CD8-positive, alpha-beta memory T cell (primary cell): ENCODE measurements at places on chromosomes 7 and 10. TPM values are rescaled to one million over a fixed set of nuclear protein-coding genes. Genes with fewer than 3 reads are reported as not detected.

GRCh38 chr10:130363899-130364445, 227.8 kb downstream of the GLRX3 start:
- no peak for DNase-seq
- H3K27ac ChIP-seq, result no peak overlapping the region
- H3K4me1 ChIP-seq, result no peaks in the 10 kb centered on the region
- no peak overlapping the region for H3K4me3 ChIP-seq

Gene UCMA
- not detected for total RNA-seq

DNA sequence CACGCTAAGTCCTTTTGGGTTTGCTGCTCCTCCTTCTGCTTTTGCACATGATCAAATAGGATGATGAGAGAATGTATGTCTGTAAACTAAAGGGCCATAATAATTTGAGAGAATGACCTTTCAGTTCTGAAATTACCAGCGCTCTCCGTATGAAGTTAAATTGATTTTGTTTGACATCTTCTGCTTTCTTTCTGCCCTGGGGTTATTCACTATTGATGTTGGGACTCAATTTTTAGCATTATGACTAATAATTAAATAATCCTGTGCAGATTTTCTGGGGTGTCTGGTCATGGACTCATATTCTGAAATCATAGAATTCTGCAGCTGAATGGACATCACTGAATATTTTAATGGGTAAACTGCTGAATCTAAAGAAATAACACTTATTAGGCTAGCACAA, 423.2 kb downstream of the POM121L12 start:
- no peaks in the 10 kb centered on the region for H3K36me3 ChIP-seq
- H3K4me3 ChIP-seq, result no peak overlapping the region
- H3K27ac ChIP-seq, result no peak overlapping the region
- no peak for DNase-seq
- no peaks in the 10 kb centered on the region for H3K27me3 ChIP-seq
- H3K4me1 ChIP-seq, result no peaks in the 10 kb centered on the region

- no peak overlapping the region for H3K27ac ChIP-seq
- H3K4me3 ChIP-seq, result no peak overlapping the region
Measured at GRCh38 chr10:80421707-80422536, 13.6 kb downstream of the PRXL2A start.
